NCI-H82 (cell line): ENCODE measurements at places on chromosomes 7 and 10.

- DNase-seq: peak; percentile 44
Observed at GRCh38 chr7:44580945-44581878, 819 bp downstream of the TMED4 start.

- DNase-seq: no peak
Observed at GRCh38 chr10:97547962-97548361, 24.6 kb upstream of the ANKRD2 start.

DNA sequence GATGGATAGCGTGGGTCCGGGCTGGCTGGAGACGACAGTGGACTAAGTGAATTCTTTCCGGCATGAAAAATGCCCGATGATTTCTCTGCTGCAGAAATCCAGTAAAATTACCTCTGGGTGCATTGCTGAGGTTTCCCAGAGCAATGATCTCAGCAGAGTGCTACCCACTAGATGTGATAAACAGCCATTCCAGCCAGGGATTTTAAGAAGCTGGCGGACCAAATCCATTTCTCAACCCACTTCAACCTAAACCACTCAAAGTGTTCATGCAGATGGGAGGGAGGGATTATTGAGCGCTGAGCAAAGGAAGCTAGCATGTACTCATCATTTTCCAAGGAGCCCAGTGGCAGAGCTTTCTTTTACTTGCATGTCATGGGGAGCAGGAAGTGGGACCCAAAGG is 116.7 kb downstream of the PRKCQ start:
- peak; percentile 11 for DNase-seq

- DNase-seq: peak; percentile 92
Observed at GRCh38 chr10:78626471-78626870, 442.3 kb upstream of the ZMIZ1 start.

DNA sequence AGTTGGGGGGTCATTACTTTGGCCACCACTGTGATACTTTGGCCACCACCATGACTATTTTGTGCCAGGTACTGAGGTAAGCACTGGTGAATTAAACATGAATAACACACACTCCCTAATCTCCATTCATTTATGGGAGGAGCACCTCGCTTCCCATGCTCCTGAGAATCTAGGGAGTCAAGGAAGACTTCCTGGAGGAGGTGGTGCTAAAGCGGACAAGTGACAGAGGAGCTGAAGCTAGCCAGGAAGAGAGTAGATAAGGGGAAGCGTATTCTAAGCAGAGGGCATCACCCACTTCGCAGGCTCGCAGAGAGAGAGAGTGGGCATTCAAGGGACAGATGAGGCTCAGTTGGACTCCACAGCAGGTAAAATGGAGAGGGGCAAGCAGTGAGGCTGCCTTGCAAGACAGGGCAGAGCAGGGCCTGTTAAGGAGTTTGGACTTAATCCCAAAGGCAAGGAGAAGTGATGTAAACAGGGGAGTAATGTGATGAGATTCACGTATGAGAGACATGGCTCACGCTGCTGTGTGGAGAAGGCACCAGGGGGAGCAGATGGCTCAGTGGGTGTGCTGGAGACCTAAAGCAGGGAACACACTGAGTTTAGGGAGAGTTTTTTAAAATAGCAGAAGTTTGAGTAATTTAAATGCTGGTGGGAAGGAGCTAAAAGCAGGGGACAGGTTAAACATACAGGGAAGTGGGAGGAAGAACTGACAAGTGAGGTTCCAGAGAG is 21.3 kb upstream of the TMEM248 start:
- DNase-seq: peak; percentile 88

DNA sequence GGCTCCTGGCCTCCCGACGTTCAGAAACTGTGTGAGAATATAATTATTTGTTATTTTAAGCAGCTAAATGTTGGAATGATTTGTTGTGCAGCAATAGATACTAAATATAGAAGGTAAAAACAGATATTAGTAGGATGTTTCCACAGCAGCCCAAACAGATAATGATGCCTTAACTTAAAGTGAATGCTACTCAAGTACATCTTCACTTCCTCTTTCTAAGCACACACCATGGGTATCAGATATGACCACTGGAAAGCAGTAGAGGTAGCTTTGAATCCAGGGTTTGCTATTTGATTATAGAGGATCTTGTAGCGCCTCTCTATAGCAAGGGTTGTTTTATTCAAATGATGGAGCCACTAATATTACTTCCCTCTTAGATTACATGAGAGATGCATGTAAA is 38.2 kb upstream of the BET1 start:
- DNase-seq: no peak
